Esophagus squamous epithelium (tissue), 5 donors: ENCODE measurements at places on chromosomes 11 and 22.

DNA sequence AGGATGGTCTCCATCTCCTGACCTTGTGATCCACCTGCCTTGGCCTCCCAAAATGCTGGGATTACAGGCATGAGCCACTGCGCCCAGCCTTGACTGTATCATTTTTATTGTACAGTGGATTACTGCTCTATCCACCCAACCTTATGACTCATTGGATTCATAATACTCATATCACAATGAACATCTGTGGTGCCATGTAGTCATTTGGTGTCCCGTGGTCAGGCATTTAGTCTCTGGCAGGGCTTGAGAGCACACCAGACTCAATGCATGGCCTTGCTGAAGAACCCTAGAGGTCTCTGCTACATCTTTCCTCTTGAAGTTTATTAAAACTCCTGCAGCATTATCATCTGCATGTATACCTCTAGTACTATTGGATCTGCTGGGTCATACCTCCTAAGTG lies 98.0 kb upstream of the LDLRAD3 start:
- DNase-seq: no peak

GRCh38 chr11:93577286-93577685 lies 34.1 kb upstream of the SMCO4 start:
- DNase-seq: no peak

GRCh38 chr22:20565079-20565734 lies 57.8 kb downstream of the MED15 start:
- no peak for DNase-seq

- DNase-seq: no peak
These were observed 37.3 kb upstream of the TECTA start for GRCh38 chr11:121063728-121064127.

DNA sequence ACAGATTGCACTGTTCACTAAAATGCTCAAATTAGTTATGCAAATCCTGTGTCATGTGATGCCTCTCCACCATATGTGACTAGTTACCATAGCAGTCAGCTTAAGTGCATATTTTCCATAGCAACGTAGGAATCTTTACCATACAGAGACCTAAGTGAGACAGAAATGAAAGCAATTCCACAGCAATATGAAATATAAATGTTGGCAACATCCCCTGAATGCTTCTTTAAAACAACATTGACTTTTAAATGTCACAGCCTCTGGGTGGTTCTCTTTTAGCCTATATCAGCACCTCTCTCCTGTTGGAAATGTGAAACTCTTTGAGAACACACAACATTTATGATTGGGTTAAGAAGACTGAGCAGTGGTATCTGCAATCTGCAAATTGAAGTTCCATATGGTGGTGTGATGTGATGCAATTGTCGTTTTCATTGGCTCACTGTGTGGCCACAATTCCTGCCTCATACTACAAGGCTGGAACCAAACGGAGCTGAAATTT lies 814.6 kb downstream of the DLG2 start:
- DNase-seq: no peak
